CD4-positive, CD25-positive, alpha-beta regulatory T cell (primary cell): ENCODE measurements at places on chromosomes 5 and 9.

- no peak for DNase-seq
Measured at GRCh38 chr5:178273665-178274541, 41.3 kb upstream of the PHYKPL start.

- no peak for DNase-seq
Measured at GRCh38 chr9:38680837-38681445, 39.0 kb downstream of the FAM240B start.

- no peak for DNase-seq
Measured at GRCh38 chr5:400282-401145, 42.5 kb upstream of the EXOC3 start.

- DNase-seq: no peak
Measured at GRCh38 chr9:1414711-1415131, 364.6 kb downstream of the DMRT2 start.

DNA sequence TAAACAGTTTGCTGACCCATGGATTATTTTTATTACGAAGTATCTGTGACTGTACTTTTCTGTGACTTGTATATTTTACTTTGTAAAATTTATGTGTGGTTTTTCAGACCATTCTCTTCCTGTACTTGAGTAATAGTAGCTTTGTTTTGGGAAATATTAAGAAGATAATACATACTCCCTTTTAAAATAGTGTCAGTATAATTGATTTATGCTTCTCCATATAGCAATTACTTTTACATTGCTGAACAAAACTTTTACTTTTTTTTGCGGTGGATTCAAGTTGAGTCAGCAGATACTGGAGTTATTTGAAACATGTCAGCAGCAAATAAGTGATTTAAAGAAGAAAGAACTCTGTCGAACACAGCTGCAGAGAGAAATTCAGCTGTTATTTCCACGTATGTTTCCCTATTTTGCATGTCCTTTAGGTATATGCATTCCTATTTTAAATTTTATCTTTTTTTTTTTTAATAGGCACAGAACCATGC lies 28.4 kb downstream of the TENT2 start:
- DNase-seq: no peak
